Stromal cell of bone marrow (primary cell): ENCODE measurements at places on chromosomes 5 and 9.

- DNase-seq = no peak
Measured at GRCh38 chr9:128159522-128159783, 612 bp upstream of the BBLN start.

DNA sequence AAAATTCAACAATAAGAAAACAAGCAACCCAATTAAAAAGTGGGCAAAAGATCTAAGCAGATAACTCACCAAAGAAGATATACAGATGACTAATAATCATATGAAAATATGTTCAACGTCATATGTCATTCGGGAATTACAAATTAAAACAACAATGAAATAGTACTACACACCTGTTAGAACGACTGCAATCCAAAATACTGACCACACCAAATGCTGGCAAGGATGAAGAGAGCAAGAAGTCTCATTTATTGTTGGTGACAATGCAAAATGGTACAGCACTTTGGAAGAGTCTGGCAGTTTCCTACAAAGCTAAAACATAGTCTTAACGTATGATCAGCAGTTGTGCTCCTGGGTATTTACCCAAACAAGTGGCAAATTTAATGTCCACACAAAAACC lies 37.5 kb downstream of the NDUFS4 start:
- no peak for DNase-seq

GRCh38 chr5:69530561-69531405 lies 29.2 kb upstream of the GTF2H2C start:
- DNase-seq = no peak

DNA sequence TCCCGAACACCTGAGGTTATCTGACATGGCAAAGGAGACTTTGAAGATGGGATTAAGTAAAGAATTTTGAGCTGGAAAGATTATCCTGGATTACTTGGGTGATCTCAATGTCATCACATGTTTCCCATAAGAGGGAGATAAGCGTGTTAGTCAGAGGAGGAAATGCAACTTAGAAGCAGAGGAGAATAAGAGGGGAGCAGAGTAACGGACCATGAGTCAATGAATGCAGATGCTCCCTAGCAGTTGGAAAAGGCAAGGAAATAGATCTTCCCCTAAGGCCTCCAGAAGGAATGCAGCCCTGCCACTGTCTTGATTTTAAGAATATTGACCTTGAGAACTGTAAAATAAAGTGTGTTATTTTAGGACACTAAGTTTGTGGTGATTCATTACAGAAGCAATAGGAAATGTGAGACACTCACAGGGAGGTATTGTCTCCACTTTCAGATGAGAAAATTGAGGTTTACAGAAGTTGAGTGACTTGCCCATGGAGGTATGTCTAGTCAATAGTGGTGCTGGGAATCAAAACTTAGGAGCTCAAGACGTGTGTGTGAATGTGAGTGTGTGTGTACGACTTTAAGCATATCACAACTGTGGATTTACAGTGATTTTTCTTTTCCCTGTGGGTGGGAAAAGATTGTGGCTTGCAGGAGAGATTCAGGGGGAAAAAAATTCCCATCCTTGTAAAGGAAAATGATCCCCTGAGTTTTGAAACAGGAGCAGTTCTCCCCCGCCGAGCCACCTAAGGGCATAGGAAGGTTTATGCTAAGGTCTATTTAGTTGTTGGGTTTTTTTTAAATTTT lies 125.3 kb downstream of the TRIM32 start:
- DNase-seq = peak; percentile 5

- DNase-seq = no peak
Measured at GRCh38 chr5:10704949-10705621, 55.9 kb downstream of the DAP start.

- DNase-seq = no peak
Measured at GRCh38 chr5:139049780-139050179, 148.4 kb downstream of the SIL1 start.

DNA sequence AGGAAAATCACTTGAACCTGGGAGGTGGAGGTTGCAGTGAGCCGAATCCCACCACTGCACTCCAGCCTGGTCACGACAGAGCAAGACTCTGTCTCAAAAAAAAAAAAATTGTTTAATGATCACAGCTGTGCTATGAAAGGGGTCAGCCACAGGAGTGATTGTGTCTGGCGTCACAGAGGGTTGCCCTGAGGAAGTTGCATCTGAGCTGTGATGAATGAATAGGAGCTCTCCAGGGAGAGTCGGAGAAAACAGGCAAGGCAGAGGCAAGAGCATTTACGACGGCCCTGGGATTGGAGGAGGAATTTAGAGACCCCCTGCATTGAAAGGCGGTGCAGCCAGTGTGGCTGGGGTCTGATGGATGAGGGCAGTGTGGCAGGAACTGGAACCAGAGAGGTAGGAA lies 25.1 kb downstream of the NAIF1 start:
- DNase-seq = no peak

GRCh38 chr9:136531186-136531903 lies 14.5 kb downstream of the NOTCH1 start:
- DNase-seq = no peak

- DNase-seq = no peak
Measured at GRCh38 chr9:129131300-129132145, 20.3 kb downstream of the PTPA start.

GRCh38 chr5:33118761-33119415 lies 321.9 kb upstream of the TARS1 start:
- DNase-seq = peak; percentile 56

DNA sequence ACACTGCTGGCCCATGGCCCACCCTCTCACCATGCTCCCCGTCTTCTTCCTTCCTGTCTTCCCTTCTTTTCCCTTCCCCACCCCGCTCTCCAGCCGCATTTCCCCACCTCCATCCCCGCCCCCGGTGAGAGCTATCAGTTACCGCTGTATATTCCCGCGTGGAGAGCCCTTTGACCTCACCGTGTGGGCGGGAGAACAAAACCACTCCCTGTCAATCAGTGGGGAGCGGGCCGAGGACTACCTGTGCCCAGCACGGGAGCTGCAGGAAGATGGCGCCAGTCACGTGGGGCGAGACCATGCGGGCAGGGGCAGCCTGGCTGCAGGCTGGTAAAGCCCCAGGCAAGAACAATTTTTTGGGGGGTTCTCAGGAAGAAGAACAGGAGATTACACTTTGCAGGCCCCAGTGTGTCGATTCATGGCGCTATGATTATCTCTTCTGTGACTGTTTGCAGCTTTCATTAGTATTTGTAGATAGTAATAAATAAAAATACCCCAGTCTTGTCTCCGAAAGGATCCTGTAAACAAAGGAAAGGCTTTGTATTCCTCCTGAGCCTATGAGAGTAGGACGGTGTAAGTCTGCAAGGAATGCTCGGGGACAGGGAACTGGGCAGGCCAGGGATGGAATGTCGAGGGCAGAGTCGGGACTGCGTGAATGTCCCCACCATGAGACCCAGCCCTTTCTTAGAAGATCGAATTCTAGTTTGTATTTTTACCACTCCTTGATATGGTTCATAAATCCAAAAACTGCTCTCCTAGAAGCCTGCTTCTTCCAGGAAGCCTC lies 14.8 kb upstream of the DMRT1 start:
- no peak for DNase-seq

GRCh38 chr9:125910286-125910685 lies 163.1 kb downstream of the PBX3 start:
- no peak for DNase-seq

- no peak for DNase-seq
Measured at GRCh38 chr5:16595881-16596580, 20.8 kb downstream of the RETREG1 start.

DNA sequence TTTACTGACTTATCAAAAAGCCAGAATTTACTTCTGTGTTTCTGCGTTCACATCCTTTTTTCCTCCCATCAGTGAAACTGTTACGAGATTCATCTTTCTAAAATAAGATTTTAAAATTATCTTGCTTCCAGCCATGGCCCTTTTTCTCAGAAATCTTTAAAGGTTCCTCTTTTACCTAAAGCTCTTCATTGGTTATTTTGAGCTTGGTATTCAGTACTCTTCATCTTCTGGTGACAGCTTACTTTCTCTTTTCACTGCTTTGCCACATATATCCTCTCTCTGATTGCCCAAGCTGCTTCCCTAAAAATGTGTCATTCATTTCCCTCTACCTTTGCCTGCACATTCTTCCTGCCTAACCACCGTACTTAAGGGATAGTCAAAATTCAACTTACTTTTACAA lies 32.3 kb downstream of the TGFBR1 start:
- no peak for DNase-seq

GRCh38 chr9:77019926-77020412 lies 514 bp downstream of the FOXB2 start:
- DNase-seq = no peak

GRCh38 chr5:32223972-32224609 lies 50.0 kb upstream of the GOLPH3 start:
- DNase-seq = no peak

DNA sequence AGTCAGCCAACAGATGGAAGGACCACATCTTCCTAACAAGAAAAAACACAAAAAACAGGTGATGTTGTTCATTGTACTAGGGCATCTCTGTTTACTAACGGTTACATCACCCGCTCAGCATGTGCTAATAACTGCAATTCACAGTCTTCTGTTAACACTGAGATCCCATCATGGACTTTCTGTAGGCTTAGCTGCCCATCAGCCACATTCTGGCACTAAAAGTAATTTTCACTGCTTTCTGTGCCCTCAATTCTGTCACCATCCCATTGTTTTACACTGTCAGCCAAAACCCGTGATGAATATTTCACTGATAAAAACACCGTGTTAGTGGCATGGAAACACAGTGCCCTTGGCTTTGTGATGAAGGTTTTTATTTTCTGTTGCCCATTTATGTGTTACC lies 64.6 kb downstream of the CAST start:
- DNase-seq = no peak

GRCh38 chr9:95726756-95727155 lies 148.7 kb upstream of the ERCC6L2 start:
- peak; percentile 53 for DNase-seq

GRCh38 chr9:14245901-14246525 lies 67.9 kb downstream of the NFIB start:
- DNase-seq = no peak

DNA sequence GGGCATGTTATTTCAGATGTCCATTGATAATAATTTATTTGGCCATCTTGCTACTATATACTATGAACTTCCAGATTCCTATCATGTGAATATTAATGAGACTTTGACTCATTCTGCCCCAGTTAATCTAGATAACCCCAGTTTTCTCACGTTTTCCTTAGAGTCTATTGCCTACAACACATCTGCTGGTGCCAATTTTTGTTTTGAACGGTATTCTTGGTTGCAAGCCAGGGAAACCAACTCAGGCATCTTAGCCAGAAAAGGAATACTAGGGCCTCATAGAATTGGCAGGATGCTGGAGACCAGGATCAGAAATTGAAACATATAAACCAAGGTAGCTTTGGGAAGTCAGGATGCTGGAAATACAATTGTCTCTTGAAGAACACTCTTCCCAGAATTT lies 28.0 kb upstream of the NPR3 start:
- no peak for DNase-seq

DNA sequence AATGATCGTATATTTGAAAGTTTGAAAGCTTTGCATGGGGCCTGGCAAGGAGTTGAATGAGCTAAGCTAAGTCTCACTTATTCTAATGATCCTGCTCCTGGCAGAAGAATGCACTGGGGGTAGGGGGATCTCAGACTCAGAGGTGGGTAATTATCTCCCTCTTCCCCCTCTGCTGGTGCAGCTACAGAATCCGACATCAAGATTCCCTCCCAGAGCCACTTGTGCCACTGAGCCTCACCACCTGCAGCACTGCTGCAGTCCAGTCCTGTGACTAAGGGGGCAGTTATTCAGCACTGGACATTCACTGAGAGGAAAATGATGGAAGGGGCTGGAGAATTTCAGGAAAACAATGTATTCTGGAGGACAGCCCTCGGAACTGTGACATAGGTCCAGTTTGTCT lies 205.8 kb downstream of the DEPDC1B start:
- DNase-seq = no peak

- no peak for DNase-seq
Measured at GRCh38 chr9:94974154-94974879, 247.8 kb downstream of the AOPEP start.

DNA sequence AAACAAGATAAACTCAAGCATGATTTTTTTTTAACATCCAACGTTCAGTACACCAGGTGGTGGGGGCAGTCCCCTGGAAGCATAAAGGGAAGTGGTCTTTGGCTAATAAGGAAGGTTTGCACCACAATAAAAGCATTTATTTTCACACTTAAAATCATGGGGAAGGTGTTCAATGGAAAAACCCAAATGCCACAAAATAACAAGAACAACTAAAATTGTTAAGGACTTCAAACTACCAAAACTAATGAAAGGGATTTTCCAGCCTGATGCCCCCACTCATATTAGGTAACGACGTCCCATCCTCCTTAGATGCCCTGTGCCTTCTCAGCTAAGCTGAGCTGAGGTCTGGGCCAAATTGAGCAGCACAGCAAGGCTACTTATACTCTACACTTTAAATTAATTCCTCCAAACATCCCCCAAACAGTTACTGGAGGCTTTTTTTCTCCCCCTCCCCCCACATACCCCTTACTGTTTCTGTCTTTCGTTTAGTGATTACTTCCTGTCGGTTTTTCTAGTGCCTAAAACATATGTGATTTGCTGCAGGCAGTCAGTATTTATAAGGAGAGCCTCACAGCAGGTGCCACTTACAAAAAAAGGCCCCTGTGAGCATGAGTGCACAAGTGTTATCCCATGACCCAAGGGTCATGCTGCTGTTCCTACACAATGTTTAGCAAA lies 259.7 kb upstream of the ZNF608 start:
- no peak for DNase-seq

- no peak for DNase-seq
Measured at GRCh38 chr5:2797981-2798380, 46.5 kb upstream of the IRX2 start.

- DNase-seq = no peak
Measured at GRCh38 chr9:136201609-136202453, 3.1 kb downstream of the LHX3 start.

- peak; percentile 98 for DNase-seq
Measured at GRCh38 chr5:130282049-130282448, 377.8 kb downstream of the CHSY3 start.

- DNase-seq = no peak
Measured at GRCh38 chr5:71938895-71939294, 168.4 kb upstream of the MAP1B start.

GRCh38 chr9:137297966-137298365 lies 4.1 kb downstream of the NRARP start:
- DNase-seq = no peak

DNA sequence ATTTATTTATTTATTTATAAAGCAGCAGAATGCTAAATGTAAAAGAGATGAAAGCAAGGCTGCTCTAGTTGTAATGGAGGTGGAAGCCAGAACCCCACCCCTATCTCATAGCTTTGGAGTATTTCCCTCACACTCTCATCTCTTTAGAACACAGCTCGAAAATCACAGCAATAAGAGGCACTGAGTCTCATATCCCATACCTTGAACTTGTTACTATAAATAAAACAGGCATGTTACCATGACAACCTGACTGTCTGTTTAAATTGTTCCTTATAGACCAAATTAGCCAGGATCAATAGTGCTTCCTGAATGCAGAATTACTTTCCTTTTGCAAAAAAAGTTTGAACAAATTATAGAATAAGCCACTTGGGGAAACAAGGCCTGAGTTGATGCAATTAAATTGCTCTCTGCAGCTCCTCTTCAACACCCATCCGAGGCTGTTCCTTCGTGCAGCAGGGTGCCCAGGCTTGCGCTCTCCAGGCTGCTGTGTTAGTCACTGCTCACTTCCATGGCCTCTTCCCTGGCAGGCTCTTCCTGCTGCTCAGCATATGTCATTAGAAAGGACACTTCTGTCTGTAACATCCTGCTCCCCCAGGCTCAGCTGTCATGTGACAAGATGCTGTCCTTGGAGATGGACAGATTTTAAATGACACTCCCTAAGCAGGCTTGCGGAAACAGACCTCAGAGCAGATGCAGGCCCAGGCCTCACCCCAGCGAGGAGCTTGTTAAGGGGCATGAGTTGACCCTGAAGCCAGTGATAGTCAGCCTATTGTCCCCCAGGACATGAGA lies 120.2 kb downstream of the CARTPT start:
- DNase-seq = no peak
